Lower lobe of right lung (tissue), 2 donors: ENCODE measurements at places on chromosomes 5 and 9. TPM values are rescaled to one million over a fixed set of nuclear protein-coding genes. Genes with fewer than 3 reads are reported as not detected.

DNA sequence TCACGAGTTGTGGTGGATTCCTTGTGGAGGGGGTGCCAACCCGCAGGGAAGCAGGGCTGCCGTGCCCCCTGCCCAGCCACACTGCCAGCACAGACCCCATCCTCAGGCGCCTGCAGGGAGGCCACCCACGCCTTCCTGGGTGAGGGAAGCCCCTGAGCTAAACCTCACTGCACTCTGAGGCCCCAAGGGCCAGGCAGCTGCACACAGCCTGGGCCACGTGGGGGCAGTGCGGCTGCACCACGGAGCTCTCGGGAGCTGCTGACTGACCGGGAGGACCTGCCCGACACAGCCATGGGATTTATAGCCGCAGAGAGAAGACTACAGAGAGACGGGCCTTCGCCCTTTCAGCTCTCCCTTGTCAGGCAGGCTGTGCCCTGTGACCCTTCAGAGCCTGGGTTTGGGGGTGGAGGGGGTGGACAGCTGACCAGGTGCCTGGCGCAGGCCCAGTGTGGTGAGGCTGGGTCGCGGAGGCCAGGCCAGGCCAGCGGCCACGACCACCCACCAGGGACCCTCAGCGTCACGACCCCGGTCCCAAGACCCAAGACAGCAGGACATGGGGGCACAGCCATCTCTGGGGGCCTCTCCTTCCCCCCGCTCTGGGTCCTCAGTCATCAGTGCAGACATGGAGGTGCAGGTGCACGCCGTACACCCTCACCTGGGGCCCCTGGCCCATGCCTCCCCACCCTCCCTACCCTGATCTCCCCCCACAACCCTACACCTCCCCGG is 4.3 kb upstream of the AHRR start:
- no peak for DNase-seq

GRCh38 chr5:33530183-33531036 is 89.6 kb downstream of the TARS1 start:
- no peak for DNase-seq

GRCh38 chr5:17257705-17258273 is 40.4 kb downstream of the BASP1 start:
- DNase-seq: no peak

Gene LCN15
- not detected for total RNA-seq

DNA sequence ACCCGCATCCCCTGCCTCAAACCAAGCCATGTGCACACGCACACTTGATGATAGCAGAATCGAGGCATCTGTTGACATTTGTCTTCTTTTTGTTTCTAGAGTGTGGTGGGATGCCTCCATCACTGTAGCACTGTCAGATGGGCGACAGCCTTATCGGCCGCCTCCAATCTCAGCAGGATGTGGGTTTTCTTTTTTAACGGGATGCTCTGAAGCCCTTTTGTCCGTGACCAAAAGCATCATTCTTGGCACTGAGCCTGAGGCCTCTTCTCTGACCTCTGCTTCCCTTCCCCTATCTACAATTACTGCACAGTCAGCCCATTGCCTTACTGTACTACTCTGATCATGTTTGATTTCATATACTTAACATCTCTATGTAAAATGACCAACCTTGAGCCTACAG is 78.3 kb downstream of the LMNB1 start:
- DNase-seq: no peak

GRCh38 chr5:174529925-174530681 is 194.3 kb upstream of the MSX2 start:
- DNase-seq: no peak
